ENCODE measurements at places on chromosomes 1 and 21.

DNA sequence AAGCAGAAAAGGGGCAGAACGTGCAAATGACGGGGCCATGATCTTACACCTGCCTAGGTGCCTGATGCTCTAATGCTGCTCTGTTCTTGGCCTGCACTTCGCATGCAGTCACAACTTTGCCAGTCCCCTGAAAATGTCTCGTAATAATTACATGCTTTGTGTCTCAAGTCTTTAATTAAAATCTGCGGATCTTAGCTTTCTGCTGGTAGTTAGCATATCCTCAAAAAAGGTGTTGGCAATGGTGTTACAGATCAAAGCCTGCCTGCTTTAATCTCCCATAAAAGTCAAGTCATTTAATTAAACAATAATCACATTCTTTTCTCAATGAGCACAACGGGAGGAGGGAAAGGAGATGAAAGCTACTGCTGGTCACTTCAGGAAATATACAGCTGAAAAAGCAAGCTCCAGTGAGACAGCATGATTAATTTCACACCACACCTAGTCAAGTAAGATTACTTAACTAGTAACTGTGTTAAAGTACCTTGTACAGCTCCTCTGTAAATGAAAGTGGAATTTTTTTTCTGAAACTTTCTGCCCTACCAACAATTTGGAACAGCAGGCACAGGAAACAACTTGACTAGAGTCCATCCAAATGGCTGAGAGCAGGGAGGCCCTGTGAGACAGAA is 45.8 kb downstream of the STX6 start:
- DNase-seq = no peak

DNA sequence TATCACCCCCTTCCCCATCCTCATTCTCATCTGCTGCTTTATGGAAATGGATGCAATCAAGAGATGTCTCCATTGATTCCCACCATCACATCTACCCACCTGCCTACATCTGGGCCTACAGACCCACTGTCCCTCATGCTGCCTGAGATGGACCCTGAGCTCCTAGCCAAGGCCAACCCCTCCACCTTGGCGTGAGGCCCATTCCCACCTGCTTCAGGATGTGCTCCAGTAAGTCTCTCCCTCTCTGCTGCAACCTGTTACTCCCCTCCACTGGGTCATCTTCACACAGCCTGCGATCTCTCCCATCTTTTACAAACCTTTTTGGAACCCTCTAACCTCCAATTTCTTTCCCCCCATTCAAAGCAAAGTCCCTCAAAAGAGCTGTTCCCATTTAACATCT is 4.5 kb upstream of the GALE start:
- DNase-seq = no peak

- DNase-seq = no peak
Measured at GRCh38 chr1:119141020-119141424, 569 bp upstream of the WARS2 start.

- no peak for DNase-seq
Measured at GRCh38 chr1:27478098-27478497, 11.9 kb downstream of the WASF2 start.

DNA sequence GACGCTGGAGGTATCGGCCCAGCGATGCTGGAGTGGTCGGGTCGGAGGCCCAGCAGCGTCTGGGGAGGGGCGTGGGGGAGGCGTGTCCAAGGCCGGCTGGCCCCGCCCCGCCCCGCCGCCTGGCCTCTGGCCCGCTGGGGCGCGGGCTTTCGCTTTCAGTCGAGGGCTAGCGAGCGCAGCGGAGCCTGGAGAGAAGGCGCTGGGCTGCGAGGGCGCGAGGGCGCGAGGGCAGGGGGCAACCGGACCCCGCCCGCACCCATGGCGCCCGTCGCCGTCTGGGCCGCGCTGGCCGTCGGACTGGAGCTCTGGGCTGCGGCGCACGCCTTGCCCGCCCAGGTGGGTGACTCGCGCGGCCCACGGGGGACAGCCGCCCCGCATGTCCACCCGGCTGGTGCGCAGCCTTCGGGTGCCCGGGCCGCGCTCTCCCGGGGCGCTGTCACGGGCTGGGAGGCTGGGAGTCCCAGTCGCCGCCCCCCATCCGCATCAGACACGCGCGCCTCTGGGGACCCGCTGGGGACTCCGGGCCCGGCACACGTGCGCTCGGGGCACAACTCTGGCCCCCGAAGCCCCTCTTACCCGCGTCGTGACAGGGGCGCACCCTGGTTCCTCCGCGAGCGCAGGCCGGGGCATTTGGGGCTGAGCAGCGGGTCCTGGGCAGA is at the start of gene TNFRSF1B:
TNFRSF1B (plus strand) TSS at position 158 of the 659 bp plus-strand sequence; CDS start at position 259, 101 bp downstream.
- no peak for DNase-seq

DNA sequence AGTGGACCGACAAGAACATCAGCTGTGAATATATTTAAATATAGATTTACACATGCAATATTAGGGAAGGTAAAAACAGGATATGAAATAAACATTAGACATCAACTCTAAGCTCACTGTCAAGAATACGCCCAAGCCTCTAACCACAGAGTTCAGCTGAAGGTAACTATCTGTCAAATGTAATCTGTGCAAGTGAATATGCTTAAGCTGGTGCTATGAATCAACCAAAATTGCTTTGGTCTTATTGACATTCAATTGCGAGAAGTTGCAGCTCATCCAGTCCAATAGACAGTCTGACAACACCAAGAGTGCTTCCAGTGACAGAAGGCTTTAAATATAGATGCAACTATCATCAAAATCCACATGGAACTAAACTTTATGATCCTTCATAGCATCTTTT is 32.3 kb downstream of the USH2A start:
- no peak for DNase-seq

GRCh38 chr1:109617291-109617801 is 2.1 kb downstream of the GNAT2 start:
- no peak for DNase-seq

GRCh38 chr1:213669964-213670691 is 317.6 kb upstream of the PROX1 start:
- DNase-seq = no peak

- peak; percentile 6 for DNase-seq
Measured at GRCh38 chr1:28087614-28088167, 719 bp downstream of the EYA3 start.

DNA sequence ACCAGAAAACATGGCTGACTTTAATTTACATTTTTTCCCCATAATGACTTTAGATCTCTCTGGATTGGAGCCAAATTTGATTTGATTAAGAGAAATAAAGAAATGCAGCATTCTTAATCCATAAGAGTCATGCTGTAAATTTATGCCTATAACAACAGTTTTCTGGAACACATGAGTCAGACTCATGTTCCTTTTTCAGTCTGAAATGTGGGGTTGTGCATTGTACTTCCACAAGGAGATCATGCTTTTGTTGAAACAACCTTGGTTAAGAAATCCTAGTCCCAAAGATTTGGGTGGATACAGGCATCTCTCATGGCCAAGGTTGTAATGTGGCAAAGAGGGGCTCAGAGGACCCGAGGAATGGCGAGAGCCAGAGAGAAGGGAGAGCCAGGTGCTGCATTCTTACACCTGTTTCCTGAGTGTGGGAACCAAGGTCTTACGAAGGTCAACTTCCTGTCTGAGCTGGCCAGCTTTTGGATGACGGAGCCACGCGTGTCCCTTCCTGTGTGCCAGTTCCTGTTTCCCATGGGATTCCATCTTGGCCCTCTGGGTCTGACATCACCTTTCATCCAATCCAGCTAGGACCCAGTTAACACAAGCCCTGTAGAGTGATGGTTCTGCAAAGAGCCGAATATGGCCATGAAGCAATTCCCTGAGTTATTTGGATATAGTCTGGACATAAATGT is 23.1 kb downstream of the CLDN14 start:
- no peak for DNase-seq
